SHP77 treated with DMSO at 0.1 percent for 48 hours (cell line): ENCODE measurements at places on chromosomes 1 and 21.

- DNase-seq, result peak; percentile 34
Measured at GRCh38 chr1:41650028-41650880, 165.8 kb upstream of the EDN2 start.

- DNase-seq, result no peak
Measured at GRCh38 chr1:180462102-180462501, 40.3 kb downstream of the ACBD6 start.

DNA sequence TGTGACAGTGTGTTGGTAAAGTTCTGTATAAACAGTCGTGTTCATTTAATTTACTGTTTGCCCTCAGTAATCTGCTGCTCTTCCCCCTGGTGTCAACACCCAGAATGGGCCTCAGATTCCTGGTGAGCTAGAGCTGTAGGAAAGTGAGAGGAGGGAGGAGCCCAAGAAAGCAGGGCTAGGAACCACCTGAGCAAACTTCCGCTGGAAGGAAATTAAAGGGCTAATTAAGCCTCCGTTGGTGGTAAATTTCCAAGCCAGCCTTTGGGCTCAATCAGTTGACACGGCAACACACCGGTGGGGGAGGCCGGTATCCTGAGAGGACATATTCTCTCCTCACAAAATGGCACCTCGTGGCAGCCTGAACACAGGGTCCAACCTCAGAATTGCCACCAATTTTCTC lies 32.9 kb downstream of the RAB3B start:
- peak; percentile 26 for DNase-seq

DNA sequence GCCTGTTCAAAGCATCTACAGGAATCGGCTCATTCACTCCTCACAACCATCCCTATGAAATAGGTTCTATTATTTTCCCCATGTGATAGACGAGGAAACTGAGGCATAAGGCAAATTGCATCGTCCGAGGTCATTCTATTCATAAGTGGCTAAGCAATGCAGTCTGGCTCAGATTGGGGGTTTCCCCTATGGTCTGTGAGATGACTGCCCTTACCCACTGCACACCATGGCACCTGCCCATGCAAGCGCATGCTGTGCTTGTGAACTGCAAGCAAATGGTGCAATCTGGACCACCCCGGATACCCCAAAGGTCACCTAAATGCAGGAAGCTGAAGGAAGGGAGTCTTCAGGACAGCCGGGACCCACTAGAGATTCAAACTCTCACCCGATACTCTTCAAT lies 123.4 kb upstream of the SOD1 start:
- no peak for DNase-seq

GRCh38 chr1:238624776-238625175 lies 734.1 kb upstream of the ZP4 start:
- peak; percentile 15 for DNase-seq

DNA sequence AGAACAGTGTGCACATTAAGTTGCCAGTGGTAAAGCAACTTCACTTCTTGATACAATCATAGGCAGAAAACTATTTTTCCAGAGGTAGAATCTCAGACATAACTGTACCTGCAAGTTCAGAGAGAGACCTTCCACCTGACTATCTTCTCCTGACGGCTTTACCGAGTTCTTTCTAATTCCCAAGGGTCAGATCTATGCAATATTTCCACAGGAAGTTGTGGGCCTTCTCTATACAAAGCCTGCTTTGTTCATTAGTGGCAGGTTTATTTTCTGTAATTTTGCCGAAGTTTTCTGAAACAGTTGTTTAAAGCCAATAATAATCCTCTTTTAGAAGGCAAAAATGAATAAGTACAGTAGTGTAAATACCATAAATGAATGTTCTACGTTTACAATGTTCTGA lies 58.2 kb upstream of the RCC1 start:
- no peak for DNase-seq

- DNase-seq, result no peak
Measured at GRCh38 chr1:48878191-48878940, 101.7 kb upstream of the BEND5 start.

- no peak for DNase-seq
Measured at GRCh38 chr1:75985827-75986226, 53.6 kb upstream of the ASB17 start.

DNA sequence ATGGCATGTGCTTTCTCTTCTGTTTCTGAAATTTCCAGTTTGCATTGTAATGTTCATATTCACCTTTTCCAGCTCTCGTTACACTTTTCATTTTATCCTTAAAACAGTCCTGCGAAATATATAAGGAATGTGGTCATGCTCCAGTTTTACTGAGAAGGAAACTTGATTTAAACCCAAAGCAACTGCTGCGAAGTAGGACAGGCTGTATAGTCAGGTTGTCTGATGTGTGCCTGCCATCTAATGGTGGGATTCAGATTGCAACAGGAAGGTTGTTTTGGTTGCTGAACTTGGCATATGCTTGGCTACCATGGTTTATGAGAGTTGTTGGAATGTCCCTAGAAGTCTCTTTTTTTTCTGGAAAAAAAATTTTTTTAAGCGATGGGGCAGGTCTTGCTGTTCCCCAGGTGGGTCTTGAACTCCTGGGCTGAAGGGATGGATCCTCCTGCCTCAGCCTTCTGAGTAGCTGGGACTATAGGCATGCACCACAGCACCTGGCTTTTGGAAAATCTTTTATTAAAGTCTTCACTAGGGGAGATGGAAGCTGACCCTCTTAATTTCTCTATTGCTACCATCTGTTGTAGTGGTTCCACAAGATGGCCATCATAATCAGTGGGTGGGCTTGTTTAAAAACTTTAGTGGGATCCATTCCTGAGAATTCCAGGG lies 86.9 kb downstream of the UCK2 start:
- DNase-seq, result peak; percentile 49

DNA sequence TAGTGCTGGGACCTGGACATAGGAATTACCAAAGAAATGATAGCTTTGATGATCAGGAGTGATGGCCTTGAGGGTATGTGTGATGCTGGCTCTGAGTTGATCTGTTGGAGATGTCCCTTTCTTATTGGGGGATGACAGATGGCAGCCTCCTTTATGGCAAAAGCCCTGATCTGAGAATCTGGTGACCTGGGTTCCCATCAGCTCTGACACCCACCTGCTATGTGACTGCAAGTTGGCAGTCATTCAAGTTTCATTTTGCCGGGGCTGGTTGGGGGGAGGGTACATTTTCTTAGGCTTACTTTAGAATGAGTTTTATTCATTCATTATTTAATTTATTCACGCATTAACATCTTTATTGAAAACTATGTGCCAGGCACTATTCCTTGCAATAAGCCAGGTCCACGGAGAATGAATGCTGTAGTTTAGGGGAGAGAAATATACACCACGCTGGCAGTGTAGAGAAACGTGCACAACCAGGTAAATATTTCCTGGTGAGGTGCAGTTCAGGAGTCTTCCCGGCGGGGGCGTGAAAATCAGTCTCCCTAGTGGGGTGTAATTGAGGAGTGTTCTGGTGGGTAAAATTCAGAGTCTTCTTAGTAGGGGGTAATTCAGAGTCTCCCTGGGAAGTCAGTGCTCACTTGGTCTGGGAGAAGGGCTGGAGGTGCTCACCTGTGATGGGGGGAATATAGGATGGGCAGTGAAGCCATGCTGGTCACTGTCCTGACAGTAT lies 401.3 kb downstream of the CAMTA1 start:
- no peak for DNase-seq

- no peak for DNase-seq
Measured at GRCh38 chr1:200165493-200166220, 138.1 kb downstream of the NR5A2 start.

GRCh38 chr21:24276204-24276603 lies 1331.1 kb downstream of the MRPL39 start:
- DNase-seq, result no peak

DNA sequence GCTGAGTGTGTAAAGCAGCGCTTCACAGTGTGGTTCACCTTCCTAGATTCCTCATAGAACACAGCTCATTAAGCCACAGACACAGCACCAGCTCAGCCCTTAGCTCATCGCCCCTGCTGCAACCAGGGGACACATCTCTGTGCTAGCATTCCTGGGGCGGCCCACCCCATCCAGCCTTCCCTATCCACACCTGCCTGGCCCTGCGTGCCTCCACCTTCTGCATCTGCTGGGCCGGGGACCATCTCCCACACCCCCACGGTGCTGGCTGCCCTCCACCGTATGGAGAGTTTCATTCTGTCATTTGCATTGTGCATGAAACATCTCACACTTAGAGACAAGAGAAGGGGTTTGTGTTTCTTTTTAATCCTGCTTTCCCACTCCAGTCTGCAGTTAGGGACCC lies 35.8 kb upstream of the PRSS38 start:
- no peak for DNase-seq

GRCh38 chr1:175630076-175630475 lies 113.3 kb downstream of the TNR start:
- no peak for DNase-seq

- DNase-seq, result no peak
Measured at GRCh38 chr1:87137342-87137739, 191.3 kb upstream of the LMO4 start.

- DNase-seq, result no peak
Measured at GRCh38 chr1:65691972-65692371, 100.7 kb upstream of the PDE4B start.

GRCh38 chr1:77847621-77848080 lies 40.8 kb upstream of the NEXN start:
- no peak for DNase-seq

GRCh38 chr1:167717351-167717750 lies 4.4 kb upstream of the MPZL1 start:
- no peak for DNase-seq

DNA sequence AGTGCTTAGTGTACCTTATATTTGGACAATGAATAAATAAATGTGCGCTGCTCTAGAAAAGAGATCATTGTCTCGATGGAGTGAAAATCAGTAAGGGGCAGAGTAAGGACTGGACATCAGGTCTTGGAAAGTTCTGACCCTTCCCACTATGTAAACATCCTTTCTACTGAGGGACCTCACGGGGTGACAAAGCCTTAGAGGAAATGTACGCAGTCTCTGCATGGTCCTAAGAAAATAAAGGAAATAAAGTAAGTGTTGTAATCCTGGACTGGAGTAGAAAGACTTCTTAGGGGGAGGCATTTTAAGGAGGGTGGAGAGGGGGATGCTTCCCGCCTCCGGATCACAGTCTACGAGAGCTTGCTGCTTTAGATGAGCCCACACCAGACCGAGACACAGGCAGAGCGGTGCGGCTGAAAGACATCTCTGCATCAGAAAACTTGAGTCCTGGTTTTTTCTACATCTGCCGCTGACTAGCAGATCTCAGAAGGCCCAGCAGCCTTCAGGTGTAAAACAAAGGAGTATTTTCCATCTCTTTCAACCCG lies 22.3 kb upstream of the GPR137B start:
- no peak for DNase-seq

DNA sequence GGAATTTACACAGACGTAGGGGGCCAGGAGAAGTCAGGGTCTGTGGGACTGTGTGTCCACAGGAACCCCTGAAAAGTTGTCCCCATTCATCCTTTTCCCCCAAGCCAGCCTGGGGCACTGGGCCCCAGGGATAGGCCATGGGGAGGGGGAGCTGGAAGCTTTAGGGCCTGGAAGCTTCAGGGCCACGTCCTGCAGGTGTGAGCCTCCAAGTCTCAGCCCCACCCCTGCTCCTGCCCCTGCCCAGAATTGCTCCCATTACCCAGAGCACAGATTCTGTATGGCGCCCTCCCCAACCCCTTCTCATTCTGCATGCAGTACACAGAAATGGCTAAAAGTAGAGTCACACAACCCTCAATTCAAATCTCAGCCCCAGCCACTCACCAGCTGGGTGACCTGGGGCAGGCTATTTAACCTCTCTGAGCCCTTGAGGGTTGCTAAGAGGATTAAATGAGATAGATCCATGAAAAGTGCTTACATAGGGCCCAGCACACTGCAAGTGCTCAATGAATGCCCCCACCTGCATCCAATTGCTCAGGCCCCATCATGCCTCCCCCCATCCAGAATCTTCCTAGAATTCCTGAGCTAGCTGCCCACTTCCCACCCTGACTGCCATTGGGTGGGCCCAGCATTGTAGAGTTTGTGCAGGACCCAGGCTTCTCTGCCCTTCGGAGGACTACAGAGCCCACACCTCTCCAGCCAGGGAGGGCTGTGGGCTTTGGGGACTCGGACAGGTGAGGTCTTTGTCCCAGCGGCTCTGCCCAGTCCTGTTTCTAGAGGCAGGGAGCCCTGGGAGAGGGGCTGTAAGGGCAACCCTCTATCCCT lies 6.5 kb downstream of the RAP1GAP start:
- no peak for DNase-seq

GRCh38 chr1:39733161-39733560 lies 5.5 kb upstream of the PPIE start:
- DNase-seq, result no peak

- DNase-seq, result no peak
Measured at GRCh38 chr1:44565259-44565750, 109.0 kb downstream of the TMEM53 start.

DNA sequence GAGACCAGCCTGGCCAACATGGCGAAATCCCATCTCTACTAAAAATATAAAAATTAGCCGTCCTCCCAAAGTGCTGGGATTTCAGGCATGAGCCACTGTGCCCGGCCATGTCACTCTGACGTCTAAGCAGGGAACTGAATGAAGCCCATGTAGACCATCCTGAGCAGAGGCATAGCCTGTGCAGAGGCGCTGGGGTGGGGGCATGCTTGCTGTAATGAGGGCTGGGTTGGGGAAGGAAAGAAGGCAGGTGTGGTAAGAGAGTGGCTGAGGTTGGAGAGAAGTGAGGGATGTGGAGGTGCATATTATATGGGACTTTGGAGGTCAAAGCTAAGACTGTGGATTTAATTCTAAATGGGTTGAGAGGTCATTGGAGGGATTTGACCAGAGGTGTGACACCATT lies 47.1 kb upstream of the SCMH1 start:
- DNase-seq, result no peak

DNA sequence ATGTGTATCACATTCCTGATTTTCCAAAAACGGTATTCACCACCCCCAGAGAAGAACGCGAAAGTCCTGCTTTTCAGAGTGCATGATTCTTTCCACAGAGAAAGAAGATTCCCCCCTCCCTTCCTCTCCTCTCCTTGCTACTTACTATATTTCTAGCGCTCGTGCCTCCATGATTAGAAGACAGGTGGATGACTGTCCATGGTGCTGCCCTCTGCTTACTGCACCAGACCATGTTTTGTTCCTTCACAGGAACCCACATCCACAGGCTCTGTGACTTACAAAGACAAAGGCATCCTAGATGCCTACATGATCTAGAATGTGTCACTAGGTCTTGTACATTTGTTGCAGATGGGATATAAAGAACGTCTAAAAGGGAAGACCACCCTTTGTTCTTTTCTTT lies 49.1 kb upstream of the ZNF648 start:
- DNase-seq, result no peak
